Activated naive CD4-positive, alpha-beta T cell (primary cell): ENCODE measurements at places on chromosomes 3 and 15.

GRCh38 chr15:73318463-73319351 lies 50.1 kb downstream of the HCN4 start:
- DNase-seq: no peak

- DNase-seq: no peak
Observed at GRCh38 chr3:167967257-167968036, 128.3 kb downstream of the GOLIM4 start.

DNA sequence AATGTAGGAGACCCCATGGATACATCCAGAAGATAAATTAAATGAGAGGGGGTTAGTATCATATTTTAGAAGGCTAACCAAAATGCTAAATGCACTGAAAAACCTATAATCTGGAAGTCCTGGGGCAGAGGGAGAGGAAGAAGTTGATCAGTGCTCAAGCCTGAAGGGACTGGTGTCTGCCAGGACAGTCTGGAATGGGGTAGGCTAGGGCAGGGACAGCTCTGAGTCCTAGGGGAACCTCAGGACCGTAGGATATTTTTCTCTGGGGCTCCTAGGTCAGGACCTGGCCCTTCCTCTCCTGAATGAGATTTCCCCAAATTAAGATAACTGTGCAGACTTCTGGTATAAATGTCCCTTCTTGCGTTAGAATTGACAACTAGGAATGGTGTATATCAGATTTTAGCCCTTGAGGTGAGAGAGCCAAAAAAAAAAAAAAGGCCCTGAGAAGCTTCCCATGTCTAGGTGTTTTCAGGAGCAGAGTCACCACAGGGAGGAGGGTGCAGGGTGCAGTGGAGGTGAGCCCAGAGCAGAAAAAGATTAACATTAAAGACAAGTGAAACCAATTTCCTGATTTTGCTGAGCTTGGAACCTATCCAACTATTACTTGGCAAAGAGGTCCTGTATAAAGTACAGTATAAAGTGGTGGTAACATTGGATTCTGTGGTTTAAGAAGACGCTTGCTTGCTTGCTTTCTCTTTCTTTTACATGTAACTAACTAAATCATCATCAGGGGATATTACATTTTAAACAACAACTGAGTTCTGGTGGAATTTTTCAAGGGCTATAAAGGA lies 63.5 kb downstream of the HACD2 start:
- DNase-seq: no peak

GRCh38 chr3:142951794-142952193 lies 11.7 kb downstream of the PAQR9 start:
- no peak for DNase-seq

GRCh38 chr15:93825682-93826081 lies 405.7 kb upstream of the MCTP2 start:
- no peak for DNase-seq

GRCh38 chr15:48433226-48433886 lies 102.1 kb downstream of the DUT start:
- no peak for DNase-seq
